GM06990 (cell line): ENCODE measurements at places on chromosomes 11 and 22.

DNA sequence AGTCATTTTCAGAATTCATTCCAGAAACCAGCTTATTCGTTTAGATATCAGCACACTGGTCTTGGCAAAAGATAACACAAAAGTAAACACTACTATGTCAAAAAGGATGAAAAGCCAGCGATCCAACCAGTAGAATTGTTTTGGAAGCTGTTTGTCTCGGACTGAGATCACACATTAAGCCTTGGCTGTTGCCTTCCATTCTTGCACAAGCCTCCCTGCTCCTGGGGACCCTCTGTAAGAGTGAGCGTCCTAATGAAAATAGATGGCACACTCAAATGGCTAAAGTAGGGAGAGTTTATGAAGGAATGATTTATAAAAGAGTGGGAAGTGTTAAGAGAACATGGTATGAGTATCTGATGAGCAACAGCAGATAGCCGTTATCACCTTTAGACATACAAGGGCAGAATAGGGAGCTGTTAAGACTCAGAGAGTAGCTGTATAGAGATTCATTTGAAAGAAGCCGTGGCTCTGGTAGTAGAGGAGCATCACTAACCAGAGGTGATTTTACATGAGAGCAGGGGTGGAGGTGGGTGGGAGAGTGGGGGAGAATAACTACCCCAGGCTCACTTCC, 25.2 kb downstream of the PDE3B start:
- no peak for DNase-seq

- DNase-seq: no peak
These were observed 93.8 kb upstream of the DDI1 start for GRCh38 chr11:103942646-103943045.

DNA sequence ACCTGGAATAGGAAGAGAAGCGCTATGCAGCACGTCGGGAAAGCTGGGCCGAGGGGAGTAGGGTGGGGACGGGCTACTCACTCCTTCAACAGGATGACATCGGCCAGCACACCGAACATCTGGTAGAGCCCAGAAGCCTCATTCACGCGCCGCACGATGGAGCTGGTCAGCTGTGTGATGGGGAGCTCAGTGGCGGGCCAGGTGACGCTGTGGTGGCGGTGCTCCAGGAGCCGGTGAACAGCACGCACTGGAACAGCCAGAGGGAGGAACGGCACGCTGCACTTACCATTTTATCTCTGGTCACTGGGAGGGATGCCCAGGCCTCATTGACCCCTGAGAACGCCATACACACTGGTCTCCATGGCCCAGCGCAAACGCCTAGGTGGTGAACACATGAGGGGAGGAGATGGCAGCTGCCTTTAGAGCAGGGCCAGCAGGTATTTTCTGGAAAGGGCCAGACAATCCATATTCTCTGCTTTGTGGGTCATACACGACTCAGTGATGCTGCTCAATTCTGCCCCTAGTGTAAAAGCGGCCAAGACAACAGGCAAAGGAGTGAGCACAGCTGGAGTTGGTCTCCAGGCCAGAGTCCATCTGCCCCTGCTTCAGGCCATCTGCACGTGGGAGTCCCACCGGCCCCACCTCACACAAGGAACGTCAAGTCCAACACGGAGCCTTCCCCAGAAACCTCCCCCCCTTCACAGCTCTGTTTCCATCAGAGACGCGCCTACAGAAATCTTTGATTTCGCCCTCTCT, 8.8 kb downstream of the FOXRED2 start:
- DNase-seq: no peak

- DNase-seq: no peak
These were observed 8.0 kb downstream of the GLB1L2 start for GRCh38 chr11:134339756-134340155.

GRCh38 chr11:115924744-115925567, 420.7 kb upstream of the CADM1 start:
- DNase-seq: peak; percentile 75
